ENCODE measurements at places on chromosomes 7 and 10.

- DNase-seq, result no peak
Measured at GRCh38 chr10:59098831-59099452, 77.5 kb upstream of the PHYHIPL start.

- no peak for DNase-seq
Measured at GRCh38 chr10:49632406-49633317, 18.8 kb downstream of the CHAT start.

- no peak for DNase-seq
Measured at GRCh38 chr7:19294619-19295018, 149.4 kb upstream of the FERD3L start.

- DNase-seq, result no peak
Measured at GRCh38 chr10:373526-374309, 238.5 kb downstream of the ZMYND11 start.

- DNase-seq, result no peak
Measured at GRCh38 chr10:110492069-110492822, 5.5 kb upstream of the DUSP5 start.

DNA sequence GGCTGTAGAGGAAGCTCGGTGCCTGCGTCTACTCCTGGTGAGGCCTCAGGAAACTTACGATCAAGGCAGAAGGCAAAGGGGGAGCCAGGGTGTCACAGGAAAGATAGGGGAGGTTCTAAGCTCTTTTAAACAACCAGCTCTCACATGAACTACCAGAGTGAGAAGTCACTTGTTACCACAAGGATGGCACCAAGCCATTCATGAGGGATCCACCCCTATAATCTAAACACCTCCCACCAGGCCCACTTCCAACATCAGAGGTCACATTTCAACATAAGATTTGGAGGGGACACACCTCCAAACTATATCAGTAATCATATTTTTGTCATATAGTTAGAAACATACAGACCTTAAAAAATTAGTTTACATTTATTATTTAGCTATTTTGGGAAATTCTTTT, 9.4 kb downstream of the NOC3L start:
- DNase-seq, result no peak

DNA sequence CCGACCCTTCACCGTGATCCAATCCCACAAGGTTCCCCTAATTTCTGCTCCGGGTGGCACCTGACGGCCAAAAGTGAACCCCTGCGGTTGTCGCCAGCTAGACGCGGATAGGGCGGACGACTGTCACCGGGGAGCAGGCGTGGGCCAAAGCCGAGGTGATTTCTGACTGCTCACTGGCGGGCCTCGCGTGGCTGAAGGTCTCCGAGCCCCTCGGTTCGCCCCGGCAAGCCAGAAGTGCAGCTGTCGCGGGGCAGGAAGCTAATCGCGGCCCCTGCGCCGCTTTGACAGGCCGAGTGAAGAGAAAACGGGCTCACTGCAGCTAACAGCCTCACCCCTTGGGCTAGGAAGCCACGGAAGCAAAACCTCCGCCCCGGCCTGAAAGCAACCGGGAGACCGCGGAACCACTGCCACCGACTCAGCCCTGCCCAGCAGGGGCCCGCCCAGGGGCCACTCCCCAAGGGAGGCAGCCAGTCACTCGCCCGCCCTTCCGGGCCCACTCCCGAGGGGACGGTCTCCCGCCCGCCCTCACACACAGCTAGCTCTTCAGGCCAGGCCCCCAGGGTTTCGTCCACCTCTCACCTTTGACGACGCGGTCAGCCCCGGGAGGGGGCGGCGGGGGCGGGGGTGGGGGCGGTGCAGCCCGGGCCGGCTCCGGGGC, 469 bp downstream of the PPP3CB start:
- peak; percentile 92 for DNase-seq

DNA sequence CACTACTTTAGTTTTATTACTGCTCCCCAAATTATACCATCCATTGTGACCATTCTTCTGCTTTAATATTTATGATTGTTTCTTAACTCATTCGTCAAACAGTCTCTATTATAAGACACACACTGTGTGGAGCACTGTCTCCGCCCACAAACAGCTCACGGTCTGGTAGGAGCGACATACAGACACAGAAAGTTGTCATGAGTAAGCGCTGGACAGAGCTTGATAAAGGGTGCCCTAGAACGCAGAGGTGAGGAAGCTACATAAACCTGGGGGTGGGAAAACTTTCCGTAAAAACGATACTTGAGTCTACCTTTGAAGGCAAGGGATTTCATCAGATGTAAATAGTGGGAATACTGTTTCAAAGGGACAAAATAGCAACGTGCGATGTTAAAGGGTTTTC, 207.9 kb downstream of the PHF14 start:
- no peak for DNase-seq

GRCh38 chr10:106571192-106571946, 593.1 kb downstream of the SORCS1 start:
- no peak for DNase-seq

- DNase-seq, result no peak
Measured at GRCh38 chr10:19853831-19854230, 37.6 kb downstream of the PLXDC2 start.

DNA sequence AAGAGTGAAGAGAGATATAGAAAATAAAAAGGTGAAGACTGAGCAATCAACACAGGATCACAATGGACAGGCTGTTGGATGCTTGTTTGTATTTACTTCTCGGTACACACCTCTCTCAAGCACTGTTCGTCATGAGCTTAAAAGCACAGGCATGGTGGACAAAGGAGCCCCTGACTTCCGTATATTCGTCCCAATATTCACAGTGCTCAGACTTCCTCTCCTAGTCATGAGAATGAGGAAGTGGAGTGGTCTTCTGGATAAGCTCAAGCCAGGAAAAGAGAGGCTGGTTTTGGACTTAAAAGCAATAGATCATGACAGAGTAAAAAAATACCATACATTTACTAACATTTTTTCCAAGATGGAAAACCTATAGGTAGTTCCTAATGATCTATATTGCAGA, 172.5 kb downstream of the SORCS1 start:
- DNase-seq, result no peak

Data from activated T-cell treated with anti-CD3 and anti-CD28 coated beads, Interleukin-2, amount 50 U/mL, for 24 hours (primary cell).